Mesendoderm (in vitro differentiated cells): ENCODE measurements at places on chromosomes 11 and 22.

DNA sequence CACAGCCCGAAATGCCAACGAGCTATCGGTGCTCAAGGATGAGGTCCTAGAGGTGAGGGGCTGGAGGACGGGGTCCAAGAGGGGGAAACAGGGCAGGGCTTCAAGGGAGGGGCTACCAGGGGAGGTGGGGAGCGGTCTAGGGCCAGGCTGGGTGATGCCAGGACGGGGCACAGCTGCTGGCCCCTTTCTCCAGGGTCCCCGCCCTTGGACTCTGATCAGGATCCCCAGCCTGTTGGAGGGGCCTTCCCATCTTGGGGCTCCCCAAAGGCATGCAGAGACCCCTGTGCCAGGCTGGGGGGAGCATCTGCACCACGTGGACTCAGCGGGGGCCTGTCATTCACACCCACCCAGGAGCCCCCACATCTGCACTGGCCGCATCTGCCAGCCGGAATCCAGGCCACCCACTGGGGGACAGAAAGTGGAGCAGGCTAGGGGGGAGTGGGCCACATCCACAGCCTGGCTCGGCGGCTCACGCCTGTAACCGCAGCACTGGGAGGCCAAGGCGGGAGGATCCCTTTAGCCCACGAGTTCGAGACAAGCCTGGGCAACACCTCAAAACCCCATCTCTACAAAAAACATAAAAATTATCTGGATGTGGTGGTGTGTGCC lies 18.9 kb downstream of the EPS8L2 start:
- no peak for DNase-seq

DNA sequence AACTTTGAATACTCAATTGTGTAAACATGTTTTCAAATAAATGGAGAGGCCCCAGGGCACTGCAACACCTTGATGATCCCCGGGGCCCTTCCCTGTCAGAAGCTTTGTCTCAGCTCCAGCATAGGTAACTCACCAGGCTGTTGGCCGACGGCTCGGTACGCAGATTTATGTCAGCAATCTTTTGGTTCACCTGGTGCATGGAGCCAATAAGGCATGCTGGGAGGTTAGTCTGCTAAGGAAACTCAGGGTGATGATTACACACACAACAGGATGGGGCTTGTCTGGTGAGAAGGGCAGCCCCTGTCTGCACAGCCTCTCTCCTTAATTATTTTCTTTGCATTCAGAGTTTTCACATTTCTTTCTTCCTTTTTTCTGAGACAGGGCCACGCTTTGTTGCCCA lies 10.8 kb downstream of the FAM227A start:
- no peak for DNase-seq

DNA sequence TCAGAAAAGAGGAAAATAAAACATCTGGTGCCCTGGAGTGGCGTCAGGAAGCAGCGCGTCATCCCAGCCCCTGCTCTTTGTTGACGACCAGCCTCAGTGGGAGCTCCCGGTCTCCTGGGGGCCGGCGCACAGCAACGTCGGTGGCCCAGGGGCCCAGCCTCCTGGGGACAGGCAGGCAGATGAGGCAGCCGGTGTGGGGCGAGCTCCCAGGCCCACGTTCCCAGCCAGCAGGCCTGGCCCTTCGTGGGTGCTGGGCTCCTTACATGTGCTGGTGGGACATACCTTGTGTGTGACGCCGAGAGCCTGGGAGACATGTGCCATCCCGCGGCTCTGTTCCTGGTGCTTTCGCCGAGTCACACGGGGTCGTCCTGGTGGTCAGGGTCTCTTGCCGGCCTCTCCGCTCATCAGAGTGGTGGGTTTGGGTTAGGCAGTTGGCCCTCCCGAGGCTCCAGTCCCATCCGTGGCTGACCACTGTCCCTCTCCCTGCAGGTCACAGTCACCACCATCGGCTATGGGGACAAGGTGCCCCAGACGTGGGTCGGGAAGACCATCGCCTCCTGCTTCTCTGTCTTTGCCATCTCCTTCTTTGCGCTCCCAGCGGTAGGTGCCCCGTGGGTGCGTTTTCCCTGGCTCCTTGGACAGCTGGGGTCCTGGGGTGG lies 116.7 kb downstream of the KCNQ1OT1 start:
- DNase-seq: no peak

DNA sequence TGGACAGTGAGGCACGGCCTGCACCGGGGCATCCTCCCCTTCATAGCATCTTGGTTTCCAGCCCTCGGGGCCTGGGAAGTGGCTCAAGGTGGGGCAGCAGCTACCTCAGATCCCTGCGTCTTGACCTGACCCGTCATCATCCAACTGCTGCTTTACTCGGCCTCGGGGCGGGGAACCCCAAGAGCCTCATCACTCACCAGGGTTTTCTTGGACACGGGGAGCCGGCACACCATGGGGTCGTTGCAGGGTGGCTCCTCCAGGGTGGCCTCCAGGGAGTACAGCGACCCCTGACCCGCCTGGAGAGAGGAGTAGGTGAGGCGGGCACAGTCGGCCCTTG lies 651 bp downstream of the CTSF start:
- DNase-seq: no peak

DNA sequence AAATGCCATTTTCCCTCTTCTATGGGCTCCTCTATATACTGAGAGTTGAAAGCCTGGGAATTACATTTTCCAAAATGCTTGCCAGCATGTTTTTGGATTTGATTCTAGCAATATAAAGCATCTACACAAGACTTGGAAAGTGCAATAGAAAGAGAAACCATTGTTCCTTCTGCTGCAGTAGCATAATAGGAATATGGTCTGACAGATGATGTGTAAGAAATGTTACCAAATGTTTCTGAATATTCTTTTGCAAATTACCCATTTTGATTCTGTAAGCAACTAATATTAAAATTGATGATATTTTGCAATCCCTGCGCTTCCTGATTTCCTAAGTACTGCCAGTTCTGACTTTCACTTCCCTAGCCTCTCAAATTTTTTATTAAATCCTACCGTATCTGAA lies 61.6 kb downstream of the CASP12 start:
- DNase-seq: no peak

- no peak for DNase-seq
Observed at GRCh38 chr11:45933131-45933831, 10.8 kb downstream of the LARGE2 start.
